Fibroblast of pulmonary artery (primary cell): ENCODE measurements at places on chromosomes 5 and 9.

DNA sequence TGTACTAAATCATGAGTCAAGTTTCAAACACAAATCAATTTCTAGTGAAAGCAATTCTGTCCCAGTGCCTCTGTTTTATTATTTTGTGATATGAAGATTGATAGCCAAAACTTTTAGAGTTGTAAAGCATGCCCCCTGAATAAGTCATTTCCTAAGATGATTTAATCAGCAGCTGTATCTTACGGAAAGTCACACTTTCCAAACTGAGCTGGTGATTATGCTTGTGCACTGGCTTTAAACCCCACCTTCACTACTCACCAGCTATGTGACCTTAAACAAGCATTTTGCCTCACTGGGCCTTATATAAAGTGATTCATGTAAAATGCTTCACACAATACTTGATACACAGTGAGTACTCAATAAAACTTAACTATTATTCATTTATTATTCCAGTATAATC is 78.1 kb downstream of the EDIL3 start:
- DNase-seq: no peak

GRCh38 chr5:175590471-175590881 is 67.4 kb upstream of the HRH2 start:
- DNase-seq: peak; percentile 82

DNA sequence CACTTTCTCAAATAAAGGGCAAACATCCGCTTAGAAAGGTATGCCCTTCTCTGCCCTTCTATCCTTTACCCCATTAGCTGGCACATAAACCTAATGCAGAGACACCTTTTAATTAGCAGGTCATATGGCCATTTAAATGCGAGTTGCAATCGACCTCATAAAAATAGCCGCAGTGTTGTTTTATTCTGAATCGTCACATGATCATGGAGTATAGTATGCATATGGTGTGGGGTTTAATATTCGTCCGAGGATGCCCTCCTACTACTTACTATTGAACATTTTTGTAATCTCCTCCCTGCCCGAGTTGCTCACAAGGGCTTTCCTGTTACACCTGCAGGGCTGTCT is 72.0 kb downstream of the PIK3R1 start:
- DNase-seq: no peak

- DNase-seq: no peak
Measured at GRCh38 chr5:65324226-65324625, 157.5 kb downstream of the ADAMTS6 start.

DNA sequence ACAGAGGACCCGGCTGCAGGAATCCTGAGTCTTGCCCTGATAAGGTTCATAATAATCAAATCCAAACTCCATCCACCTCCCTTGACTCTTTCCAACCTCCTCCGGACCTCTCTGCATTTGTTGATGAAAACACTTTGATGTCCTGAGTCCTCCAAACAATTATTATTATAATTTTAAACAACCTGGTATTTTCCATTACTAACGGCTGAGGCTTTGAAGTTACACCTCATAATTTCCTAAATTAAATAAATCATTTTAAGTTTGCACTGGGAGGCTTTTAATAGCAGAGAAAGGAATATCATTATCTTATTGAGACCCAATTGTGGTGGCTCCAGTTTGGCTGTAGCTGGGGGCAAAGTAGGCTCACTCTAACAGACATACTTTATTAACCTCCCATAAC is 9.5 kb downstream of the MSX2 start:
- DNase-seq: no peak
